ENCODE measurements at places on chromosomes 5 and 9. TPM values are rescaled to one million over a fixed set of nuclear protein-coding genes. Genes with fewer than 3 reads are reported as not detected.

- no peak for DNase-seq
These were observed 178.2 kb downstream of the ROR2 start for GRCh38 chr9:91771864-91772263.

GRCh38 chr9:12785260-12785770 is 10.5 kb downstream of the LURAP1L start:
- DNase-seq: no peak

The CYLC2 gene
- not detected for polyA plus RNA-seq

The ADAMTSL1 gene
- polyA plus RNA-seq: 11.3 TPM

DNA sequence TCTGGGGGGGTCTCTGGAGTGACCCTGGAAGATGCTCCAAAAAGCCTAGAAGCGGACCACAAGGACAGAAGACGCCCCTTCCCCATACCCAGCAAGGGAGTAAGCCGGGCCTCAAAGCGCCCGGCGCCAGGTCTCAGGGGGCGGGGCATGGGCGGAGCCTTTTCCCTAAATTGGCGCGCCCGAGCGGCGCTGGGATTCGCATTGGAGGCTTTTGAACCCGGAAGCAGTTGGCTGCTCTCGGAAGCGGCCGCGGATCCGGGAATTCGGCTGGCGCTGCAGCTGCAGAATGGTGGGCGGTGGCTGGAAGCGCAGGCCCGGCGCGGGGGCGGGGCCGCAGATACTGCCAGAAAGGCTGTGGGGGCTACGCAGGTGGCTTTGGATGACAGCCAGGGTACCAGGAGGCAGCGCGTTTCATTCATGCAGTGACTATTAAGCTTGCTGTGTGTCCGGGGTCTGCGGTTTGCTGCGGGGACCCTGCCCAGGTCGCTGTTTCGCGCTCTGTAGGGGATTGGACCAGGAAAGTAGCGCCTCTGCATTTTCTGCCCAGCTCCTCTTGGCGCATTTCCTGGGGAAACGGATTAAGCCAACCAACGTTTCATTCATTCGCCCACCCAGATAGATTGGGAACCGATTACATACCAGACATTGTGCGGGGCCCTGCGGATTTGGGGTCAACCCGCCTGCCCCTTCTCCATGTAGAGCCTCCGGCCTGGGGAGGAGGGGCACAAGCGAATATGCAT is 83.0 kb upstream of the FREM1 start:
- peak; percentile 72 for DNase-seq

DNA sequence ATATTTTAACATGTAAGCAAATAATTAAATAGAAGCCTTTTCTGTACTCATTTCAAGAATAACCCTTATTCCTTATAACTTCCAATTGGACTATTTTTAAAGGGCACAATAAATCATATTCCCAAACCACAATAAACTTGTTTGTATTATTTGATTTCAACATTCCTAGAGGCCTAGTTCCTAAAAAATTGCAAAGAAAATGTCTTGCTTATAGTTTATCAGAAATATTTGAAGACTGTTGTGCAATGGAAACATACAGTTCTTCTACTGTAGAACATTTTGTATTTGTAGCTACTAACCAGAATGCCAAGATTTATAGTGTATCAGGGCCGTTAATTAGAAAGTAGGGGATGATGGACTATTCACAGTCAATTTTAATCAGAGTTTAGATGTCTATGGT is 1037.0 kb upstream of the CDH18 start:
- no peak for DNase-seq

- DNase-seq: no peak
These were observed 5.7 kb upstream of the GARNL3 start for GRCh38 chr9:127258606-127259471.

DNA sequence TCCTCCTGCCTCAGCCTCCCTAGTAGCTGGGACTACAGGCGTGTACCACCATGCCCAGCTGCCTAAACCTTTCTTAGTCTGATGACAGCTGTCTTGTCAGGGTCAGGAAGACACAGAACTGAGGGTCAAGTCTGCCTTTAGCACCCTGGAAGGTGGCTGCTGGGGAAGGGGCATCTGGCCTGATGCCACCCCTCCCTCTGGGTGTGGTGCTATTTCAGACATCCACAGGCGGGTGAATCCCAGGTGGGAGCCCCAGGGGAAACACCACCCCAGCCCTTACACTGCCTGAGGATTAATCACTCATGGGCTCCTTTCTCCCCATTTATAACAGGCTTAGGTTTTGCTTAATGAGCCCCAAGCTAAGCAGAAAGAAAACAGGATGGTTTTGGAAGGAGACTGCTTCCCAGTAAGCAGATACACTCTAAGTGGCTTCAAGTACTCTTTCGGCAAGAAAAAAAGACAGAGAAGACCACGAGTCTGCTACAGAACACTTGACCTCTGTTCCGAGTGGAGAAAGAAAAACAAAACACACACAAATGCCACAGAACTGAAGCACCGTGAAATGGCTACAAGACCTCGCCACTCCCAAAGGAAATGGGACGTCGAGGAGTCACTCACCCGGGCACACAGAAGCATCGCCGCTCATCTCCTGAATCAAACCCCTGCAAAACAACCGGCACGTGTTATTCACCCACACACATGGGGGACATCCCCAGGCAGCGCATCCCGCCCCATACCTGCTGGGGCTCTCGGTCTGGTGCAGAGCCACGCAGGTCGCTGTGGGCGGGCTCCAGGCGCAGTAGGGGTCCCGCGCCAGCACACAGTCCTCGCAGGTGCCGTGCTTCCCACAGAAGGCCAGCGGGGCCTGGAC is 62.4 kb downstream of the SECISBP2 start:
- peak; percentile 15 for DNase-seq

The FBP2 gene
- 0.21 TPM for polyA plus RNA-seq

DNA sequence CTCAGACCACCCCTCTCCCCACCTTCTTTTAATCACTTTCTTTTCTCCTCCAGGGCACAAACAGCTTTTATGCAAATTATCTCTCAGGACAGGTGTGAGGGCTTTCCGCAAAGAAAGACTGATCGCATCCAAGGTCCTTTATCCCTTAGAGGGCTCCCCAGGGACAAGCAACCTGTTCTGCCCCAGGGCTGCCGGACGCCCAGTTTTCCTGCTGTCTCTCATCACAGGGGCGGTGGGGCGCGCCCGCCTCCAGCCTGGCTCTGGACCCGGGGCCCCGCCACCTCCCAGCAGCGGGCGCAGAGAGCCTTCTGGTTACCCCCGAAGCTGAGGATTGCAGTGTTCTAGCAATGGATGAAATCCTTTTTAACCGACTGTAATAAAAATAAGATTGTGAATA is 266.1 kb downstream of the CWC27 start:
- no peak for DNase-seq

The TIMD4 gene
- 0.42 TPM for polyA plus RNA-seq

The CCL19 gene
- polyA plus RNA-seq: not detected

The VLDLR gene
- 34.7 TPM for polyA plus RNA-seq

The PTCD2 gene
- polyA plus RNA-seq: 11.3 TPM

- no peak for DNase-seq
These were observed 345.6 kb downstream of the EBF1 start for GRCh38 chr5:158754018-158754514.

The PAPPA gene
- polyA plus RNA-seq: 4.1 TPM

The CCDC192 gene
- 0.55 TPM for polyA plus RNA-seq

The GAS1 gene
- 45.8 TPM for polyA plus RNA-seq

GRCh38 chr5:83751201-83751600 is 30.5 kb upstream of the HAPLN1 start:
- no peak for DNase-seq

The PCDHGB4 gene
- polyA plus RNA-seq: 5.5 TPM

- no peak for DNase-seq
These were observed 30.0 kb upstream of the FOXI1 start for GRCh38 chr5:170075696-170076095.

GRCh38 chr9:112170968-112171367 is 4.1 kb downstream of the SUSD1 start:
- no peak for DNase-seq

DNA sequence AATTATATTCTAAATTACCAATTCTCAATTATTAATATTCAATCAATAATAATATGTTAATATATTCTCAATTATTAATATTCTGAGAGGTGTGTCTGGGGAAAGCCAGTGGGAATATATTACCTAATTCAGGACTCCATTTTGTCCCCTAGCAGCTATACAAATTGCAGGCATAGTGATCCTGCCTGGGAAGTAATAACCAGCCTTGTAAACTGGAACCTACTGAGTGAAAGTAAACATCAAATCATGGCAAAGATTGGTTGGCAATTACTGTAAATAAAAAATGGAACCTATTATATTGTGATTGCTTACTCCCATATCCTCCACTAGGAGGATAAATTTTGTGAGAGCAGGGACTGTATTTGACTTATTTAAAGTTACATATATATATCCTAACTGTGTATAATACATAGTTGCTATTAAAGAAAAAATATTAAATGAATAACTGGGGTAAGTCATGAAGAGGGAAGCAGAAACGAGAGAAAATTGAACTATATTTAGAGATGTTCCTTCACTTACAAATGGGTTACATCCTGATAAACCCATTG is 150.5 kb upstream of the ELL2 start:
- DNase-seq: no peak

The PTPDC1 gene
- polyA plus RNA-seq: 10.5 TPM

- no peak for DNase-seq
These were observed 4.6 kb downstream of the HOMER1 start for GRCh38 chr5:79509244-79509885.

- DNase-seq: no peak
These were observed 22.6 kb downstream of the ASS1 start for GRCh38 chr9:130467316-130467715.

DNA sequence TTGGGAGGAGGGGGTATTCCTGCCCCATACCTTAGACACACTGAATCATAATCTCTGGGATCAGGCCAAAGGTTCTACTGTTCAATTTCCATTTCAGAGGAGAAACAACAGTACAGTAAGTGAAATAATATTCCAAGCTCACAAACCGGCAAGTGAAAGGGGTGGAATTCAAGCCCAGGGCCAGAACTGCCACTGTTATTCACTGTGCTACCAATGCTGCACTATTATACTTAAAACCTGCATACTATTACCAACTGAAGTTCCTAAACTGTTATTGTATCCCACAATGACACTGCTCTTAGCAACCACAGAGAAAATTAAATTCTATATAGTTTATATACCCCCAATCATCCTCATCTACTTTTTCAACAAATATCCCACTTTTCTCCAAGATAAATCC is 24.6 kb downstream of the SSBP2 start:
- DNase-seq: no peak

GRCh38 chr9:76531231-76531780 is 72.3 kb downstream of the GCNT1 start:
- DNase-seq: no peak

- DNase-seq: no peak
These were observed 24.6 kb upstream of the PANK3 start for GRCh38 chr5:168603746-168604145.

DNA sequence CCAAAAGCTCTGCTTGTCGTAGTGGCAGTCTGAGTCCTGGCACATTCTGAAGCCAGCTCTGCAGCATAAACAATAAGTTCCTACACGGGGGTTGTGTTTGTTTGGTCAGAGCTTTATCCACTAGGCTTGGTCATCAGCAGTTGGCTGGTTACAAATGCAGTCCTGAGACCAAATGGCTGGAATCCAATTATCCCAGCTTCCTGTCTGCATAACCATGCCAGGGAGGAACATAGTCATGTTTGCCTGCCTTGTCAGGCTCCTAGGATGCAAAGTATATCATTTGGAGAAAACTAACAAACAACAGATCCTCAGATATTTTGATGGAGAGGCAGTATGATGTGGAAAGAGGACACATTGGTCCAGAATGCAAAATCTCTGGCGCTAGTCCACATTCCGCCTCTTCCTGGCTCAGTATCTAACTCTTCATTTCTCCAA is 85.8 kb downstream of the FBXO38 start:
- DNase-seq: no peak

The TAF1L gene
- polyA plus RNA-seq: 0.10 TPM

The DUSP1 gene
- polyA plus RNA-seq: 130 TPM

DNA sequence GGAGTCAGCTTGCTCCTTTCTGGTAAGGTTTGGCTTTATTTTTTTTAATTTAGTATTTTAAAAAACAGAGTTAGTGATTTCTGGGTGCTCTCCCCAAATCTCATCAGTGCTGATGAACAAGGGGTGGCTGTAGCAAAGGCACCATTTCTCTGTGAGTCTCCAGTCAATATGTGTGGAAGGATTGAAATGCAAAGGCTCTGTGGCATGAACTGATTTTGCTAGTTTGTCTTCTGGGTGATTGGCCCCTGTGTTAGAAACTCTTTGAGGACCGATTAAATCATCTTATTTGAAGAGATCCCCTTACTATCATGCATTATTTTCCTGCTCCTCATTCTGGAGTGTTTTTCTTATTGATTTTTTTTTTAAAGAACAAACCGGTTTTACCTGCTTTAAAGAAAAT is 596 bp downstream of the TEK start:
- no peak for DNase-seq

The NSG2 gene
- polyA plus RNA-seq: 0.17 TPM

DNA sequence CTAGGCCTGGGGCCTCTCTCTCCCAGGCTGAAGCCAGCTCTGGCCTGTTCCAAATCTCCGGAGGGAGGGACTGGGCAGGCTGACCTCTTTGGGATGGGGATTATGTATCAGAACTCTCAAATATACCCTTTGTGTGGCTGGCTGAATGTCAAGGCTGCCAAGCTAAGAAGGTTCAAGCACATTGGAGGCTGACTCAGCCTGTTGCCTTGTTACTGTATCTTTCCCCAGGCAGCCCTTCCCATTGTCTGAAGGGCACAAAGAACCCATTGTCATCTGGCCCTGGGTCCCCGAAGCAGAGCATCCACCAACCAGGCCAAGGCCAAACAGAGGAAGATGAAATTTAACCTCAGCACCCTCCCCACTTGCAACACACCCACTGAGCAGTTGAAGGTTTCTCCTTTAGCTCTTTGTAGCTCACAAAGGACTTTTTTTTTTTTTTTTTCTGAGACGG is 7.3 kb upstream of the SPARC start:
- DNase-seq: no peak

The IFNA21 gene
- polyA plus RNA-seq: not detected

GRCh38 chr9:14157191-14157590 is 156.8 kb downstream of the NFIB start:
- no peak for DNase-seq

The ALDH1A1 gene
- 327 TPM for polyA plus RNA-seq

The RC3H2 gene
- 46.9 TPM for polyA plus RNA-seq

- DNase-seq: no peak
These were observed 82.1 kb upstream of the LMX1B start for GRCh38 chr9:126531591-126531990.

DNA sequence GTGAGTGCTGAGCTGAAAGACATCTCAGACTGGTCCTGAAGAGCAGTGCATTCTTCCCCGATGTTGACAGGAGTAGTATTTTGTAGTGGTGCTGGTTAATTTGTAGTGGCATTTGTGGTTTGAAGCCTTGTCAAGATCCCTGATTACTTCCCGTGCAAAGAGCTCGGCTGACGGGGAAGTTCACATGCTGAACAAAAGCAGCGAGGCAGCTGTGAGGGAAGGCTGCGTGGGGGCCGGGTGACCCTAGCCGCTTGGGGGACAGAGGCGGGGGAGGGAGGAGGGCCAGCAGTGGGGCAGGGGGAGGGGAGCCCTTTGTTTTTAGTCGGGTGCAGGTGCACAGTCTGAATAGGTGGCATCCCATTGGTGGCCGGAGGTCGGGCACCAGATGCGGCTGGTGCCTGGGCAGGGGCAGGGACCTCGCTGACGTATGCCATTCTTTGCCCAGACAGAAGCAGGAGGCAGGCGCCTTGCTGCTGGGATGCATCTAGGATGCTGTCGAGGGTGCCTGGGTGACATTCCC is 64.7 kb downstream of the CRB2 start:
- DNase-seq: no peak

The STKLD1 gene
- 3.6 TPM for polyA plus RNA-seq

The CNTNAP3B gene
- 9.2 TPM for polyA plus RNA-seq

- DNase-seq: no peak
These were observed 10.8 kb downstream of the UBE2D2 start for GRCh38 chr5:139571966-139572365.

Measured in right renal cortex interstitium (tissue), 3 donors.